Mesothelial cell of epicardium (in vitro differentiated cells): ENCODE measurements at places on chromosomes 13 and 19. TPM values are rescaled to one million over a fixed set of nuclear protein-coding genes. Genes with fewer than 3 reads are reported as not detected.

DNA sequence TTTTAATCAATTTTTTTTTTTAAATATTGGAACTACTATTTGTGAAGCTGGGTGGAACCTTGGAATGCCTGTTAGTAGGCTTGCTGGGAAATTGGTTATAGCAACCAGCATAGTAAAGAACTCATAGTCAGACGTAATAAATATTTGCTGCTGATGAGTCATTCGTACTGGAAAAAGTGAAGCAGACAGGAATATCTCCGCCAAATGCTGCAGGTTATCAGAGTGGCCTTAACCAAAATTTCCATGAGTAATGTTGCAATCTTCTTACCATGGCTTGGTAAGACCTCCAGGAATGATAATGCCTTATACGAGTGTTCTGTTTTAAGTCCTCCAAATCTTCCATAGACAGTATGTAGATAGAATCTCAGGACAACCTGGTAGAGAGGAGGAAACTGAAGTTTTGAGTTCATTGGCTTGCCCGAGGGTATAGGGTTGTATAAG, 34.2 kb downstream of the MBNL2 start:
- no peak overlapping the region for H3K4me3 ChIP-seq
- H3K27me3 ChIP-seq, result no peaks in the 10 kb centered on the region
- H3K36me3 ChIP-seq, result no peaks in the 10 kb centered on the region
- H3K27ac ChIP-seq, result peak overlapping the region; percentile 88
- no peak for DNase-seq
- H3K4me1 ChIP-seq, result peaks cover 69% of the 10 kb centered on the region

DNA sequence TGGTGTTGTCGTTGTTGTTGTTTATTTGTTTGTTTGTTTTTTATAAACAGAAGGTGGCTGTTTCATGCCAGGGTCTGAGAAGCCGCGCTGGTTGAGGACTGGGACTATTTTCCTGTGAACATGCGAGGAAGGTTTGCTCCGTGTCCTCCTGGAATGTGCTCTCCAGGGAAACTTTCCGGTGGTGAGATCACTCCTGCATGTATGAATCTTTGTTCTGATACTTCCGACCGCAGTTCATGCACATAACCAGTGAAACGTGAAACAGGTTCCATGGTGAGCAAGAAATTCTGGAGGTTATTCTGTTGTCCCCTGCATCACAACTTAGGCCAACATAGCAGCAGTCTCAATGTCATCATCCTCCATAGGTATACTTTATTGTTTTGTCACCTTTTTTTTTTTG, 187.6 kb upstream of the ARGLU1 start:
- H3K36me3 ChIP-seq, result no peaks in the 10 kb centered on the region
- no peak overlapping the region for H3K27ac ChIP-seq
- no peak for DNase-seq
- no peak overlapping the region for H3K4me3 ChIP-seq
- no peaks in the 10 kb centered on the region for H3K27me3 ChIP-seq
- H3K4me1 ChIP-seq, result peaks cover 6% of the 10 kb centered on the region

- H3K27ac ChIP-seq, result no peak overlapping the region
- no peaks in the 10 kb centered on the region for H3K36me3 ChIP-seq
- H3K4me3 ChIP-seq, result no peak overlapping the region
- no peaks in the 10 kb centered on the region for H3K4me1 ChIP-seq
- peaks cover 32% of the 10 kb centered on the region for H3K27me3 ChIP-seq
Measured at GRCh38 chr19:43790587-43790986, 9.8 kb upstream of the KCNN4 start.

DNA sequence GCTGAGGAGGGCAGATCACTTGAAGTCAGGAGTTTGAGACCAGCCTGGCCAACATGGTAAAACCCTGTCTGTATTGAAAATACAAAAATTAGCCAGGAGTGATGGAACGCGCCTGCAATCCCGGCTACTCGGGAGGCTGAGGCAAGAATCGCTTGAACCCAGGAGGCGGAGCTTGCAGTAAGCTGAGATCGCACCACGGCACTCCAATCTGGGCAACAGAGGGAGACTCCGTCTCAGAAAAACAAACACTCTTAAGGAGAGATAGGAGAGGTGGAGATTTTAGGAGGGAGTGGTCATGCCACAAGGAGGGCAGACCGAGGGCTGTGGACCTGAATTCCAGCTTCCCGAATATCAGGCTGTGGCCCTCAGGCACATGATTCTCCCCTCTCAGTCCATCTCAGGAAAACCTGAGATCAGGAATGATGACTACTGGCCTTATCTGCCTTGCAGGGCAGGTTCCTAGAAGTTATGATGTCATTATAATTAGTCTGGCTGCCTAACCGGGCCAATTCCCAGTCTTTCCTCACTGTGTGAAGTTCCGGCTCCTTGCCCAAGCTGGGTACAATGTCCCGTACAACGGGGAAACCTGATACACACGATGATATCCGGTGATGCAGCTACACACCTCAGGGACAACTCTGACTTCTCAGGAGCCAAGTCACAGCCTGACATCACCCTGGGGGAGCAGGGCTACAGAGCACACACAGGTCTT, 2.5 kb downstream of the SLC35E1 start:
- DNase-seq, result no peak
- peaks cover 26% of the 10 kb centered on the region for H3K4me1 ChIP-seq
- peaks cover 15% of the 10 kb centered on the region for H3K36me3 ChIP-seq

- no peaks in the 10 kb centered on the region for H3K4me1 ChIP-seq
- no peak overlapping the region for H3K27ac ChIP-seq
- DNase-seq, result no peak
- no peak overlapping the region for H3K4me3 ChIP-seq
- no peaks in the 10 kb centered on the region for H3K27me3 ChIP-seq
- no peaks in the 10 kb centered on the region for H3K36me3 ChIP-seq
Measured at GRCh38 chr13:62483774-62484173, 1068.1 kb upstream of the PCDH20 start.

DNA sequence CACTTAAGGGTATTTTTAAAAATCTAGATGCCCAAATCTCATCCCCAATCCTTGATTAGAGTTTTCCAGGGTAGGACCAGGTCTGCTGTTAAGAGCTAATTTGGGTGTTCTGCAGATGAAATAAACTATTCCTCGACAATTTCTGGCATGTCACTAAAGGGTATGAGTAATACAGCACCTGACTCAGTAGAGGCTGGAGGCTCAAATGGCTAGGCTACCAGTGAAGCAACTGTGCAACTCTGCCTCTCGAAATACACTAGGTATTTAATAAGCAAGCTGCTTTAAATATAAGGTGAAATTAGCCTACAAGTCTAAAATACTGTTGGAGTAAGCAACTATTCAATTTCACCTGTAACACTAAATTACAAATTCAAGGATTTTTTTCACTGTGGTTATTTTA, 1.5 kb downstream of the RNF6 start:
- H3K4me1 ChIP-seq, result peaks cover 28% of the 10 kb centered on the region
- H3K27me3 ChIP-seq, result no peaks in the 10 kb centered on the region
- H3K4me3 ChIP-seq, result peak overlapping the region; percentile 100
- H3K36me3 ChIP-seq, result peaks cover 11% of the 10 kb centered on the region
- no peak overlapping the region for H3K27ac ChIP-seq
- no peak for DNase-seq

DNA sequence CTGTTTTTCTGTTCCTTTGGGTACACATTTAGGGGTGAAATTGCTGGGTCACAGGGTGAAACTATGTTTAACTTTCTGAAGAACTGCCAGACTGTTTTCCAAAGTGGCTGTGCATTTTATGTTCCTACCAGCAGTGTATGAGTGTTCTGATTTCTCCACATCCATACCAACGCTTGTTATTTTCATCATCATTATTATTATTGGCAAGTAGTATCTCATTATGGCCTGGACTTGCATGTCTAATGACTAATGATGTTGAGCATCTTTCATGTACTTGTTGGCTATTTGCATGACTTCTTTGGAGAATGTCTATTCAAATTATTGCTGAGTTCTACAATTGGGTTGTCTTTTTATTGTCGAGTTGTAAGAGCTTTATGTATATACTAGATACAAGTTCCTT, 321.8 kb upstream of the HTR2A start:
- no peaks in the 10 kb centered on the region for H3K36me3 ChIP-seq
- no peaks in the 10 kb centered on the region for H3K27me3 ChIP-seq
- H3K4me1 ChIP-seq, result peaks cover 10% of the 10 kb centered on the region
- DNase-seq, result no peak
- no peak overlapping the region for H3K4me3 ChIP-seq
- no peak overlapping the region for H3K27ac ChIP-seq

DNA sequence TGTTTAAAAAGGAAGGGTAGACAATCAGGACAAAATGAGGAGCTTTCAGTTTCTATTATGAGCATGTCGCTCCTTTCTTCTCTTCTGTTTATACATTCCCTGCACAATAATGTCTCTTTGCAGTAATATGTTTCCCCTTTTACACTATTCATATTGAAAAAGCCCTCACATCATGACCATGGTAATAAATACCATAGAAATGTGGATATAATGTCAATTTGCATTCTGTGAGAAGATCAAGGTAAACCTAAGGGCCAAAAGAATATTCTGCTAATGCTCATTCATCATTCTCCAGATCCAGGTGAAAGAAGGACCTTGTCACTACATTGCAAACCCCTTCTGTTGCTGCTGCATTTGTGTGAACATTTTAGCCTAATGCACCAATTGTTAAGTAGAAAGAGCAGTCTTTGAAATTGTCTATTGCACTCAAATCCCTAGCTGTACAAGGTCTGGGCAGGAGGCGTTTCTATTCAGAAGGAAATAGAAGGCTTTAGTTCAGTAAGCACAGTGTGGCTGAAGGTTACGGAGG, 117.6 kb upstream of the SOX21 start:
- no peak for DNase-seq
- peaks cover 6% of the 10 kb centered on the region for H3K4me1 ChIP-seq
- H3K27me3 ChIP-seq, result peaks cover 61% of the 10 kb centered on the region
- H3K36me3 ChIP-seq, result no peaks in the 10 kb centered on the region
- H3K4me3 ChIP-seq, result no peak overlapping the region

- H3K27ac ChIP-seq, result peak overlapping the region; percentile 55
- H3K4me3 ChIP-seq, result no peak overlapping the region
- H3K4me1 ChIP-seq, result peaks cover 17% of the 10 kb centered on the region
- no peaks in the 10 kb centered on the region for H3K27me3 ChIP-seq
Measured at GRCh38 chr13:42762917-42763316, 18.5 kb upstream of the FAM216B start.

DNA sequence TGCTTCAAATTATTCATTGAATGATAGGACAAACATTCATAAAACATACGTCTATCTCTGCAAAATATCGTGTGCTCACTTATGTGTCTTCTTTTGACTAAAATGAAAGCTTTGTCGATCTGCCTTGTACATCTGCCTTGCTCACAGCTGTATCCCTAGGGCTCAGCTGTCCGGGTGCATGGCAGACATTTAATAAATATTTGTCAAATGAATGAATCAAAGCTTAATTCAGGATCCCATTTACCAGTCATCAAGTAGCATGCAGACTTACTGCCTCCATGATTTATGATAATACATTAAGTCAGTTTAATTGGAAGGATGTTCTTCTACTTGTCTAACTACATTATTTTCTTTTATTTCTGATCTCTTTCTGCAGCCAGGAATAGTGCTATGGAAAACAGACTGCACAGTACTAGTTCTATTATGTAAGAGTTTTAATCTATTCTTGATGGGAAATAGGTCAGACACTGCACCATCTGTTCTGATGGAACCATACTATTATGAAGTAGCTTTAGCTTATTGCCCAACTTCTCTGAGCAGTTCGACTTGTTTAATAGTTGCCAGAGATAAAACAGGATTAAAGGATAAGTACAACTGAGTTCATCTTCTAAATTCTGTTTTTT, 13.2 kb downstream of the SLC46A3 start:
- peaks cover 4% of the 10 kb centered on the region for H3K36me3 ChIP-seq
- H3K27me3 ChIP-seq, result no peaks in the 10 kb centered on the region
- peaks cover 3% of the 10 kb centered on the region for H3K4me1 ChIP-seq

- H3K4me3 ChIP-seq, result no peak overlapping the region
- no peaks in the 10 kb centered on the region for H3K4me1 ChIP-seq
- no peaks in the 10 kb centered on the region for H3K36me3 ChIP-seq
- DNase-seq, result no peak
- H3K27ac ChIP-seq, result no peak overlapping the region
Measured at GRCh38 chr13:105798541-105798940, 736.9 kb downstream of the EFNB2 start.

DNA sequence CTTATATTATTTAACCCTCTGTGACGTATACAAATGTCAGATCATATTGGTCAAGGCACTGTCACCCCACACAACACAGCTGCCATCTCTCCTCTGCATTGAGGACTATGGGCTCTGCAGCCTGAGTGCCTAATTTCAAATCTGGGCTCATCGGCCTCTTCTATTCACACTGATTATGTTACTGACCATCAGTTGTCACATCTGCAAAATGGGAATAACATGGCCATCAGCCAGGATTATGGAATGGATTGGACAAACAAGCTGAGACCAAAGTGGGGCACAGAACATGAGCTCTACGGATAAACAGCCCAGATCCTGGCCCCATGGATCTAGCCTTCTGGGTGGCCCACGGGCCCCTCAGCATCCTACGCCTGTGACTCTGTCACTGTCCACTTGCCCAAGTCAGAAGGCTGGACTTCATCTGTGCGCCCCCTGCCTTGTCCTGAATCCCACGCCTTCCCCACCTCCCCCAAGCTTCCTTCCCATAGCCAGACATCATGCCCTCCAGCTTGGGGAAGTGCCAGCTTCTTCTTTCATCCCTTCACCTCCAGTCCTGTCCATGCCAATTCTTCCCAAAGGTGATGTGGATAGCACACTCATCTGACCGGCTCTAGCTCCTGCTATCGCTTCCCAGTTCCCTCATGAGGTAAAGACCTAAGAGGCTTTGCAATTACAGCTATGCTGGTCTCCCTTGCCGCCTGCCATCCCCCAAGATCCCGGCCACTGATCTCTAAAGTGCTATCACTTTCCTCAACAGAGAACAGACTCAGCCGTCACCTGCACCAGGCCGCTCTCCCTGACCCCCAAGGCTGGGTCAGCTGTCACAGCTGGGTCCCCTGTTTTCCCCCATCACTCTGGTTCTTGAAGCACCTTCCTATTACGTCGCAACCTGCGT, 872 bp downstream of the FARSA start:
- DNase-seq, result no peak
- peaks cover 20% of the 10 kb centered on the region for H3K4me1 ChIP-seq
- peak overlapping the region; percentile 89 for H3K4me3 ChIP-seq
- no peaks in the 10 kb centered on the region for H3K27me3 ChIP-seq

- H3K36me3 ChIP-seq, result no peaks in the 10 kb centered on the region
- no peak overlapping the region for H3K27ac ChIP-seq
- H3K27me3 ChIP-seq, result peaks cover 35% of the 10 kb centered on the region
- H3K4me1 ChIP-seq, result no peaks in the 10 kb centered on the region
- H3K4me3 ChIP-seq, result no peak overlapping the region
Measured at GRCh38 chr19:51079481-51080110, 3.1 kb downstream of the KLK14 start.

DNA sequence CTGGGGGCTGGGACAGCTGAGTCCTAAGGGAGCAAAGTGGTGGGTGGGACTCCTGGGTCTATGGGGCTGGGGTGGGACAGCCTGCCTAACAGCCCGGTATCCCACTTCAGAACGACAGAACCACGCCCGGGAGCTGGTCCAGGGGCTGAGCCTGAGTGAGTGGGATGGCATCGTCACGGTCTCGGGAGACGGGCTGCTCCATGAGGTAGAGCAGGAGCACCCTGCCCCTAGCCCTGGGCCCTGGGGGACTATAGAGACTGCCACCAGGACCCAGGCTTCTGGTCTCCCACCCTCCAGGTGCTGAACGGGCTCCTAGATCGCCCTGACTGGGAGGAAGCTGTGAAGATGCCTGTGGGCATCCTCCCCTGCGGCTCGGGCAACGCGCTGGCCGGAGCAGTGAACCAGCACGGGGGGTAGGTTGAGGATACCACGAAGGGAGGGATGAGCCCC, 8.6 kb downstream of the SPHK2 start:
- no peak for DNase-seq
- no peak overlapping the region for H3K27ac ChIP-seq
- peaks cover 3% of the 10 kb centered on the region for H3K36me3 ChIP-seq
- no peaks in the 10 kb centered on the region for H3K27me3 ChIP-seq

Gene PBX4
- 11.3 to 12.8 TPM (median 12.2 TPM) in 3 replicates for total RNA-seq

Gene SPIB
- 0.11 TPM in 1 of 3 replicates, not detected in the others for total RNA-seq

Gene RFPL4A
- total RNA-seq, result not detected in 3 replicates

Gene SRRM5
- 0.36 to 0.63 TPM (median 0.58 TPM) in 3 replicates for total RNA-seq
